ENCODE measurements at places on chromosomes 2 and 18. TPM values are rescaled to one million over a fixed set of nuclear protein-coding genes. Genes with fewer than 3 reads are reported as not detected.

The VPS4B gene
- 60.7 TPM for total RNA-seq

The DHRS9 gene
- 1.6 TPM for total RNA-seq

The IL1F10 gene
- total RNA-seq, result not detected

The KHK gene
- total RNA-seq, result 12.4 TPM

The SLC9A4 gene
- not detected for total RNA-seq

The DUSP2 gene
- 500 TPM for total RNA-seq

The C2orf66 gene
- 0.42 TPM for total RNA-seq

The MARCHF7 gene
- total RNA-seq, result 76.5 TPM

The SMIM21 gene
- total RNA-seq, result not detected

The RAD51AP2 gene
- not detected for total RNA-seq

The NTSR2 gene
- not detected for total RNA-seq

The BMP10 gene
- total RNA-seq, result not detected

The CTAGE1 gene
- not detected for total RNA-seq

The TTN gene
- total RNA-seq, result 1.7 TPM

The UGT1A4 gene
- not detected for total RNA-seq

The HOXD12 gene
- total RNA-seq, result not detected

The TWIST2 gene
- total RNA-seq, result not detected

The COA5 gene
- 21.2 TPM for total RNA-seq

The GALR1 gene
- total RNA-seq, result not detected

The PXDN gene
- total RNA-seq, result 1.7 TPM

The PPP1R1C gene
- not detected for total RNA-seq

The MOGAT1 gene
- not detected for total RNA-seq
